ENCODE measurements at places on chromosomes 5 and 9. TPM values are rescaled to one million over a fixed set of nuclear protein-coding genes. Genes with fewer than 3 reads are reported as not detected.

GRCh38 chr9:112970939-112971338 lies 41.1 kb downstream of the ZNF883 start:
- no peak for DNase-seq

DNA sequence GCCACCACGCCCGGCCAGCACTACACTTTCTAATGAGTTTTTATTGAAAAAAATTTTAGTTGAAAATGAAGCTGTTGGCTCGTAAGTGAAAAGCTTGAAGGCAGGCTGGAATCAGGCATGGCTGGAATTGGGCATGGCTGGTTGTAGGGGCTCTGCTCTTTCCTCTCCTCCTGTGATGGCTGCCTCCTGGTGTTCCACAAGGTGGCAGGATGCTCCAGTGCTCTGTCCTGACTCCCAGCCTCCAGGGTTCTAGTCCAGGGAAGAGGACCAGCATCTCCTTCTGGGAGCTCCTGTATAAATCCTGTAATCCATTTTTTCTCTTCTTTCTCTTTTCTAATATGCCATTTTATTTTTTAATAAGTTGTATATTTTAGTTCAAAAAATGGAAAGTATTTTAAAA lies 57.2 kb upstream of the DHFR start:
- no peak for DNase-seq

DNA sequence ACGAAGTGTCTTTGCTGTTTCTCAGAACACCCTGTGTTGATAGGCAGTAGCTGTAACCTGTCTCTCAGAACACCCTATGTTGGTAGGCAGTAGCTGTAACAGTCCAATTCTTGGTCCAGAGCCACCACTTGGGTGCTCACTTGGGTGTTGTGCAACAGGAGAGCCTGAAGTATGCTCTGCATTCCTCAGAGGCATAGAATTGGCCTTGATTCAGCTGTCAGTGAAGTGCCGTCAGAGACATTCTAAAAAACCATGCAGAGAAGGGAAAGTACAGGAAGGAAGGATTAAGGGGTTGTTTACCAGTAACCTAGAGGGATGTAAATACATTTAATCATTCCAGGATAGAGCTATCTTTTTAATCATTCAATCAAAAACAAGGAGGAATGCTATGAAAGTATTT lies 231.2 kb downstream of the ARRDC3 start:
- DNase-seq, result no peak

DNA sequence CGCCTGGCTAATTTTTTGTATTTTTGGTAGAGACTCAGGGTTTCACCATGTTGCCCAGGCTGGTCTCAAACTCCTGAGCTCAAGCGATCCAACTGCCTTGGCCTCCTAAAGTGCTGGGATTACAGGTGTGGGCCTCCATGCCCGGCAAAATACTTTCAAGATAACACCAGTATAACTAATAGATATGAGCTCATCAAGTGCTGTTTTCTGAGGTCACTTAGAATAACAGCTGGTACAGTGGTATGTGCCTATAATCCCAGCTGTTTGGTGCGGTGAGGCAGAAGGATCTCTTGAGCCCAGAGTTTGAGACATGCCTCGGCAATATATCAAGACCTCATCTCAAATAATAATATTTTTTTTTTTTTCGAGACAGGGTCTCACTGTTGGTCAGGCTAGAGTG lies 30.5 kb upstream of the CREBRF start:
- no peak for DNase-seq

DNA sequence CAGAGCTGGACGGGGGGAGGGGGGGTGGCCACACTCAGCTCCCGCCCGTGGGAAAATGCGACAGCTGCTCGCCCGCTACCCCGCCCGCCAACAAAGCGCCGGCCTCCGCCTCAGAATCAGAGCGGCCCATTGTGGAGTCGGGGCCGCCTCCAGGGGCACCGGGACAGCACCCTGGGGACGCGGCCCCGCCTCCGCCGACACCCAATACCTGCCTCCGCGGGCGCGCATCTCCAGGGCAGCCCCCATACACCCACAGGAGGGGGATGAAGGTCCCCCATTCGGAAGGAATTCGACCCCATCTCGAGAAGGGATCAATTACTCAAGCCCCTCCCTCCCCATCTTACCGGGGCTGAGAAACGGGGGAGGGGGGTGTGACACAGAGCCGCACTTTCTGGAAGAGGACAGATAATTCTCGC lies 1.3 kb downstream of the NOTCH1 start:
- peak; percentile 67 for DNase-seq

- DNase-seq, result no peak
Measured at GRCh38 chr5:95832664-95833063, 10.1 kb upstream of the GLRX start.

GRCh38 chr9:36985061-36985768 lies 48.9 kb downstream of the PAX5 start:
- DNase-seq, result no peak

GRCh38 chr9:135008416-135008815 lies 79.1 kb upstream of the OLFM1 start:
- DNase-seq, result no peak

DNA sequence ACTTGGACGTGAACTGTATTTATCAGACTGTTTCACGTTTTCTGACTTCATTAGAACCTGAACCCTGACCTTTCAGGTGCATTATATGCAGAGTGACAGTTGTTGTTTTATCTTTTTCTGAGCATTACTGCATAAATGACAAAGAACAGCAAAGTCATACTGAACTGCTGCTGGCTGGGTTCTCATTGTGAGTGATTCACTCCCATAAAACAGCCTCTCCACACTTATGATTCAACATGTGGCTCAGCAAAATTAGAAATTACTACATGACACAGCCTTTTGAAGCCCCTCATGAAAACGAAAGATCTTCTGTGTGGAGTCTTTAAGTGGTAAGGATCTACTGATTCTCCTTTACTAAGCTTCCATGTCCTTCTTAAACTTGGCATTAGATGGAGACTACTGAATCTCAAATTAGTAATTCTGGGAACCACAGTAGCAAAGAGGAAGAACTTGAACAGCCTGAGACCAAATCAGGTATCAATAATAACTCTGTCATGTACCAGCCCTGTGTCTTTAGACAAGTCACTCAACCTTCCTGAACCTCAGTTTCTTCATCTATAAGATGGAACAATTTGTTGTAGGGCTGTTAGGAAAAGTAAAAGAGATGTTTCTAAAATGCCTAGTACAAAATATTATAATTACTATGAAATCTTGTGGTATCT lies 172.3 kb upstream of the GNA14 start:
- no peak for DNase-seq

GRCh38 chr5:93421468-93421867 lies 159.6 kb downstream of the NR2F1-AS1 start:
- no peak for DNase-seq

GRCh38 chr5:176646049-176646706 lies 1.1 kb upstream of the TSPAN17 start:
- no peak for DNase-seq

DNA sequence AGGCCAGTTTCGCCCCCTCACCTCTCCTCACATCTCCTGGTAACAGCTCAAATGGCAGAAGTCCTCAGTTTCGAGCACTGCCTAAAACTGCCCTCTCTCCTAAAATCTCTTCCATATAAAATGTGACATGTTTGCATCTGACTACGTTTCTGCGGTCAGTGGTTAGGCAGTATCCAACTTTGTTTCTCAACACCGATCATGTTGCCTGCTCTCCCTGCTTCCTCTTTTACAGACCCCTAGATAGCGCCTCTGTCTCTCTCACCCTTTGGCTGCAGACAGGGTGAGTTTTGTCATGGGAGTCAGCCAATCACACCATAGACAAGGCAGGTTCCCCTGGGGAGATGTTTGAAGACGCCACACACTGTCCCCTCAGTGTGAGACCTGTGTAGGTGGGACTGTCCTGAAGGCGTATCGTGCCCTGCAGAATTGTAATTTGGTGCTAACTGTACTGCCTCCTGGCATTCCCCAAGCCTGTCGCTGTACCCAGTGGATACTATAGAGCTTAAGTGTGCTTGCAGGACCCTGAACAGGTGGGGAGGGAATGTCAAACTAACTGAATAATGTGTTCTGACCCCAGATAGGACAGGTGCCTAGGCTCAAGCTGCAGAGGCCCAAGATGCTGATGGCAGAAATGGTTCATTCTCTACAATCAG lies 1.1 kb downstream of the HEXB start:
- peak; percentile 22 for DNase-seq

DNA sequence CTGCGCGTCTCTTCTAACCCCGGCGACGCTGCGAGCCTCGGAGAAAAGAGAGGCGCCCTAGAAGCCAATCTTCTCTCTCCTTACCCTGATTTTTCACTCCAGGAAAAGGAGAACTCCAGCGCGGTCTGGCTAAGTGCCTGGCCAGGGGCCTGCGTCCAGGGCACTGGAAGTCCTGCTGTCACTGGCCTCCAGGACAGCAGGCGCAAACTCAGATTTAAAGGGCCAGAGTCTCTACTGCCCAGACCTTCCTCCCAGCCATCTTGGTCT lies 553 bp upstream of the FOXB2 start:
- no peak for DNase-seq

- no peak for DNase-seq
Measured at GRCh38 chr9:132894346-132894745, 15.6 kb downstream of the SPACA9 start.

- no peak for DNase-seq
Measured at GRCh38 chr9:79049371-79049770, 522.4 kb upstream of the TLE4 start.

- no peak for DNase-seq
Measured at GRCh38 chr9:98172604-98173003, 19.8 kb downstream of the CORO2A start.

- no peak for DNase-seq
Measured at GRCh38 chr9:135526089-135526729, 5.0 kb downstream of the LCN1 start.

DNA sequence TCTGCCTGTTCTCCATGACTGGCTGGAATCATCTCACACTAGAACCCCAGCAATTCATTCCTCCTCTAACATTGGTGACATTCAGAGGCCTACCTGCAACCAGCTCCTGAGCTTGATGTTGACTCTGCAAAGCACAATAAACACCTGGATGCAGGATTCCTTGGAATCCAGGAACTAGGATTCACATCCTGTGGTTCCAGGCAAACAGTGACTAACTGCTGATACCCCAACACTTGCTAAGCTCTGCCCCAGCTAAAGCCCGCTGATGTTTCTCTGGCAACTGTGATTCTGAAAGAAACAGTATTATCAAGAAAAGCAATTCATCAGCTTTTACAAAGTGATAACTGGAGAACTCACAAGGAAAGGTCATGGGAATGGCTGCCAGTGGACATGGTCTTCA lies 29.2 kb downstream of the SUSD1 start:
- DNase-seq, result no peak

DNA sequence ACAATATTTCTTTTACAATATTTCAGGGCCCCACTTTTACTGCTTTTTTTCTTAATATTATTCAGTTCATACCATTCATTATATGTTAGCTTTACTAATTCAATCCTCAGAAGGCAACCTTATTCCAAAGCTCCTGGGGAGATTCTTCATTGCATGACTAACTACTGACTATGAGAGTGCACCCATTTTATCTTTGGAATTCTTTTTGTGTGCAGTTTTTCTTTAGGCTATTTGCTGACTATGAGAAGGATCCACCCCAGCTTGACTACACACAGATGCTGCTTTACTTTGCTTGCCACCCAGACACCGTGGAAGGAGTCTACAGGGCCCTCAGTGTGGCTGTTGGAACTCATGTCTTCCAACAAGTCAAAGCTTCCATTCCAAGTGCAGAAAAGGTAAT lies 56.9 kb upstream of the IL7R start:
- DNase-seq, result no peak

DNA sequence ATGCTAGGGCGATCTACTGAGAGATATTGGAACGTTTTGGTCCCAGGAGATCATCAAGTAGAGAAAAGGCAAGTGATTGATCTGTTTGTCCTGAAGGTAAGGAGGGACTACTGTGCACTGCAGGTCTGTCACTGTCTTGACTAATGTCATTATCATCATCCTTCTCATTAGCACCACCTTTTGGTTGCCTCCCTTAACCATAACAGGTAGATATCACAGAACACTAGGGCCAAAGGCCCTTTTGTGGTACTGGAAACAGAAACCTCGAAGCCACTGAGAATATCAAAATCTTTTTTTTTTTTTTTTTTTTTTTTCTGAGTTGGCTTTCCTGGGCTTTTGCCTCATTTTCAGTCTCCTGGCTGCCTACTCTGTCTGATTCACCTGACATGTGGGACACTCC lies 134.0 kb downstream of the KCTD16 start:
- no peak for DNase-seq

GRCh38 chr9:123063177-123063598 lies 29.7 kb downstream of the GPR21 start:
- DNase-seq, result no peak

GRCh38 chr9:21533597-21533996 lies 51.5 kb upstream of the IFNE start:
- no peak for DNase-seq

- DNase-seq, result no peak
Measured at GRCh38 chr9:81071108-81071507, 618.2 kb downstream of the TLE1 start.

DNA sequence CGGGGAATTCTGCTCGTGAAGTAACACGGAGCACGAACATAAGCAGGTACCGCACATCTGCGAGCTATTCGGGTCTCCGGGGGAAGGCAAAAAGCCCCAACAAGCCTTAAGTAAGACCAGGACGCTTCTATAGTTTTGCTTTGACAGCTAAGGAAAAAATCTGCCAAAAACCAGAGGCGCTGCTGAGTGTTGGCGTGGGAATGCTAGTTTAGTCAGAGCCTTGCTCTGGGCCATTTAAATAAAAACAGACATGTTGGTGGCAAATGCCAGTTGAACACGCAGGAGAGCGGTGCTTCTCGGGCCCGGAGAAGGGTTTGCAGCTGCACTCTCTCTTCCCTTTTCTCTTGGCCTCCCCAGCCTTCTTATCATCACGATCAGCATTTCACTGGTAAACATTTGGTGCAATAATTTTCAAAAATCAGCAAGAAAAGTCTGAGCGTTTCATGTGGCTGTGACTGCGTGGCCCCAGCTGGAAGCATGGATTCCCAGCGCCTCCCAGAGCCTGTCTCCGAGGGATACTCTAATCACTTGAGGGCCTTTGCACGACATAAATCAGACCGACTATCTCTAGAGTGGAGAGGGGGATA lies 6.4 kb upstream of the NOTCH1 start:
- no peak for DNase-seq

GRCh38 chr5:129384736-129385135 lies 75.4 kb upstream of the ADAMTS19 start:
- no peak for DNase-seq

PCDHGA5 gene
- total RNA-seq, result 0.05 TPM

ROPN1L gene
- 1.4 TPM for total RNA-seq

CNTNAP3B gene
- not detected for total RNA-seq

ERAP2 gene
- 93.0 TPM for total RNA-seq

GOLM1 gene
- total RNA-seq, result 1.2 TPM

CXCL14 gene
- total RNA-seq, result not detected

ZNG1A gene
- 32.8 TPM for total RNA-seq

UGT3A2 gene
- not detected for total RNA-seq

ZCCHC9 gene
- total RNA-seq, result 33.2 TPM

IL33 gene
- total RNA-seq, result not detected

EHMT1 gene
- 112 TPM for total RNA-seq

TAF11L9 gene
- total RNA-seq, result not detected

SHC3 gene
- total RNA-seq, result not detected

C5orf34 gene
- 10.3 TPM for total RNA-seq

MARCOL gene
- not detected for total RNA-seq

FST gene
- not detected for total RNA-seq
